ENCODE measurements at places on chromosomes 5 and 9. TPM values are rescaled to one million over a fixed set of nuclear protein-coding genes. Genes with fewer than 3 reads are reported as not detected.

- no peak for DNase-seq
Observed at GRCh38 chr5:124685404-124685930, 61.0 kb downstream of the ZNF608 start.

DNA sequence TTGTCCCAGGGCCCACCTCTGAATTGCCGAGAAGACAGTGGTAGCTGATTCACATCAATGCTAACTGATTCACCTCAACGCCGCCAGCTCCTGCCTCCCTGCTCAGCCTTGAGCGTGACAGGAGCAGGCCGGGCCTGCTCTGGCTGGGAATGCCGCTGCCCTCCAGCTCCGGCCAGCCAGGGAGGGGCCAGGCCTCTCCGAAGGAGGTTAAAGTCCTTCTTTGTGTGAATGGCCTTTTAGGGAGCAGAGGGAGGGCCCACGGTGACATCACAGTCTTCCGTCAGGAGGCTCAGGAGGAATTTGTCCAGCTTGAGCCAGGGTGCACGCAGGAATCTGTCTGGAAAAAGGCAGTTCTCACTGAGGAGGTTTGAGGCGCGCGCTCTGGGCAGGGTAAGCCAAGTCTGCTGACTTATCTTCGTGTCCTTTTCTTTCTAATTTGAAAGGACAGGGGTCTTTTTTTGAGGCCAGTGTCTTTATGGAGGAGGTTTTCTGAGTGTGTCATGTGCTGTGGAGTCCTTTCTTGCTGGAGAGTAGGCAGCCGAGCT lies 82.7 kb downstream of the C9orf152 start:
- DNase-seq = peak; percentile 89

The C5orf58 gene
- total RNA-seq = not detected

DNA sequence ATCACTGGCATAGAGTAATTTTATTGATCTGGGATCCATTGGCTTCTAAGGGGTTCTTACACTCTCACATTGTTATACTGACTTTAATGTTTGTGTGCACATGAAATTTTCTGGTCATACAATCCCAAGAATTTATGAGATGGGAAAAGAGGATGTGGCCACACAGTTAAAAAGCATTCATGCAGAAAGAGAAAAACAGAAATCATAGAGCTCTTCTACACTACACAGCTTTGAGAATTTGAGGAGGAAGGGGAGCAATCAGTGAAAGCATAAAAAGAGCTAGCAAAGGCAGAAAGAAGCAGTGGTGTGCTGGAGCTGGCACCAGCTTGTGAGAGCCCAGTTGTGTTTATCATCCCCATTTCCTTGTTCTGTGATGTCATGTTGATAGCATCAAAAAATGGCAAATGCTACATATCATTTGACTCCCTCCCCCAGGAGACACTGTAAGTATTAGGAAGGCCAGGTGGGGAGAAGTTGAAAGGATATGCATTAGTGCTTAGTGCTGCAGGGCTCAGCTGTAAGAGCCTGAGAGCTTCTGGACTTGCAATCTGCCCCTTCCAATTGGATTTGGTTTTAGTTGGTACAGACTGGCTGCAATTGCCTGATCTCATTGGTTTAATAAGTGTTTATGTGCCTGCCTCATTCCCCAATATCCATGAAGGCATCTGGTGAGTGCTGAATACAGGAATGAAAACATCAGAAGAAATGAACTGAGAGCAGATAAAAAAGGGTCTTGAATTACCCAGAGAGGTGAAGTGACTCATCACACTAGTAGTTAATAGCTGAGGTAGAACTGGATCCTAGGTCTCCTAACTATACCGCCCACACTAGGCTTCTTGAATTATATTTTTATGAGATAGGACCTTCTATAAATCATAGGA lies 30.9 kb downstream of the RHOBTB3 start:
- no peak for DNase-seq

The BTNL8 gene
- 0.27 TPM for total RNA-seq

The WWC1 gene
- 4.3 TPM for total RNA-seq

DNA sequence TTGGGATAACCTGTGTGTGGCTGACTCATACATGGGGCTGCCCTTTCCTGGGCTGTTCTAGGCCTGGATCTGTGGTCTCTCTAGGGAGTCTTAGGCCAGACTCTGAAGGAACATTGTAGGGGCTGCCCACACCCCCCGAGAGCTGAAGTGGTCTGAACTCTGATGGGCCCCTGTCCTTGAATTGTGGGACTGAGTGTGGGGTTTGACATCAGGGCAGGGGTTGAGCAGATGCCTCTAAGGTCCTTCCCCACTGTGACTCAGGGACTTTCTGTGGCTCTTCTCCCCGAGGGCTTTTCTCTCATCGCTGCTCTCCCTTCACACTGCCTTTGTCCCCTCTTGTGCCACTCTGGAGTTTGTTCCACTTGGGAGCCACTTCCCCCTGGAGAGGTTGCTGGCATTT lies 215.0 kb downstream of the MELK start:
- no peak for DNase-seq

- no peak for DNase-seq
Observed at GRCh38 chr5:83408719-83409118, 62.8 kb upstream of the VCAN start.

The PLAC8L1 gene
- total RNA-seq = 0.45 TPM

The MUSK gene
- total RNA-seq = 1.3 TPM

- no peak for DNase-seq
Observed at GRCh38 chr9:127734247-127734746, 797 bp downstream of the TOR2A start.

The SPATA31E1 gene
- not detected for total RNA-seq
